ENCODE measurements at places on chromosomes 12 and 14. TPM values are rescaled to one million over a fixed set of nuclear protein-coding genes. Genes with fewer than 3 reads are reported as not detected.

ISCA2 gene
- 16.9 TPM for total RNA-seq

DNA sequence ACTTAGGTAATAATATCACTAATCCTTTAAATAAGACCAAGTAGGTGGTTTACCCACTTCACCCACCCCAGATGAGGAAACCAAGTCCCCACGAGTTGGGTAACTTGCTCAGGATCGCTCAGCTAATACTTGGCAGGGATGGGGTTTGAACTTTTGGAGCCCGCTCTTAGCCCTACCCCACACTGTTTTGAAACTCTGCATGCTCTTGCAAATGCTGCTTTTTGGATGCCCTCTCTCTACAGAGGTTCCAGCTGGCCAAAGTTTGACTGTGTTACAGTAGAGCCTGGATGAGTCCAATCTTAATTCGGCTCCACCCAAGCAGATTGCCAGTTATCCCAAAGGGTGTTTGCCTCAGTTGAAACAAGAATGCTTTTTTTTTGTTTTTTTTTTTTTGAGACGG is 6.8 kb downstream of the PLEKHG3 start:
- H3K27ac ChIP-seq: peak overlapping the region; percentile 29
- DNase-seq: no peak
- H3K4me1 ChIP-seq: peaks cover 74% of the 10 kb centered on the region
- H3K4me3 ChIP-seq: no peak overlapping the region
- H3K36me3 ChIP-seq: peaks cover 12% of the 10 kb centered on the region

GNB3 gene
- 10.2 TPM for total RNA-seq

- H3K27me3 ChIP-seq: peaks cover 2% of the 10 kb centered on the region
- no peak overlapping the region for H3K4me3 ChIP-seq
- H3K4me1 ChIP-seq: peaks cover under 1% of the 10 kb centered on the region
- no peaks in the 10 kb centered on the region for H3K36me3 ChIP-seq
- H3K27ac ChIP-seq: no peak overlapping the region
Observed at GRCh38 chr14:76710056-76711010, 50.9 kb upstream of the VASH1 start.

ALDH6A1 gene
- total RNA-seq: 9.8 TPM

DNA sequence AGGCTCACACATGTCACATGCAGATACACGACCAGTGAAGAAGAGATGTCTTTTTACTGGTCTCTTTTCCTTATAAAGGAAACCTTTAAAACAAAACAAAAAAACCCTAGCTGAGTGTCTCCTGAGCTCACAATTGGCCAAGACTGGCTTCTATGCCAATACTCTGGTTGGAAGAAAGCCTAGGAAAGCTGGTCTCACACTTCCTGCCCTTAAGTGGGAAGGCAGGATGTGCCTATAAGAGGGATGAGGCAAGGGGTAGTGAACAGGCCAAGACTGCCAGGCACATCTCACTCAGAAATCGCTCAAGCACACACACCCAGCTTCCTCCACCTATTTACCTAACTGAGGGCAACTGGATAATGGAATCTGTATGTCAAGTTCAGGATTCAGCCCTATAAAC is 50.0 kb downstream of the SOCS2 start:
- H3K4me1 ChIP-seq: peaks cover 36% of the 10 kb centered on the region
- no peak for DNase-seq
- no peak overlapping the region for H3K4me3 ChIP-seq
- H3K27ac ChIP-seq: peak overlapping the region; percentile 78
- H3K27me3 ChIP-seq: no peaks in the 10 kb centered on the region
- no peaks in the 10 kb centered on the region for H3K36me3 ChIP-seq

MANSC1 gene
- total RNA-seq: 14.3 TPM

GRCh38 chr12:25058658-25059058 is 109.8 kb upstream of the BCAT1 start:
- no peak overlapping the region for H3K4me3 ChIP-seq
- no peaks in the 10 kb centered on the region for H3K27me3 ChIP-seq
- H3K36me3 ChIP-seq: no peaks in the 10 kb centered on the region
- H3K27ac ChIP-seq: no peak overlapping the region
- DNase-seq: no peak

COQ5 gene
- 22.9 TPM for total RNA-seq

GRCh38 chr12:3896356-3896755 is 23.2 kb upstream of the PARP11 start:
- H3K27ac ChIP-seq: no peak overlapping the region
- DNase-seq: no peak
- no peak overlapping the region for H3K4me3 ChIP-seq
- no peaks in the 10 kb centered on the region for H3K4me1 ChIP-seq

UNG gene
- 15.2 TPM for total RNA-seq

CKAP4 gene
- total RNA-seq: 329 TPM

GRCh38 chr12:45670346-45671065 is 59.0 kb upstream of the ARID2 start:
- no peak overlapping the region for H3K4me3 ChIP-seq
- DNase-seq: no peak
- H3K27ac ChIP-seq: no peak overlapping the region
- no peaks in the 10 kb centered on the region for H3K36me3 ChIP-seq
- H3K4me1 ChIP-seq: peaks cover 3% of the 10 kb centered on the region

- peaks cover 26% of the 10 kb centered on the region for H3K27me3 ChIP-seq
- H3K4me3 ChIP-seq: no peak overlapping the region
- no peaks in the 10 kb centered on the region for H3K4me1 ChIP-seq
- H3K27ac ChIP-seq: no peak overlapping the region
- H3K36me3 ChIP-seq: no peaks in the 10 kb centered on the region
Observed at GRCh38 chr14:104086210-104086660, 735 bp downstream of the ASPG start.

All from chondrocyte (in vitro differentiated cells).